ENCODE measurements at places on chromosomes 3 and 15.

DNA sequence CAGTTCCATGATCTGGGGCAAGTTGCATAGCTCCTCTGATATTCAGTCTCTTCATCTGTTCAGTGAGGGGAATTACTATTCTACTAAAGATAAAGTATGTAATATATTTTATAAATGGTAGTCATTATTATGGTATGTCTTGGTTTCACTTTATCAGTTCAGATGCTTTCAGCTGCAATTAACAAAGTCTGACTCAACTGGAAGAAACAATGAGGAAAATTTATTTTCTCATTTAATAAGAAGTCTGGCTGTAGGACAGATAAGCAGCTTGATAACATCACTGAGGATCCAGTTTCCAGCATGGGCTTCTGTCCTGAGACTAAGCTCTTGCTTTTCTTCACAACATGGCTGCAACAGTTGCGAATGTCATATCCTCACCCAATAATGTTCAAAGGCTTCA lies 354.3 kb upstream of the TRIM42 start:
- DNase-seq: no peak

DNA sequence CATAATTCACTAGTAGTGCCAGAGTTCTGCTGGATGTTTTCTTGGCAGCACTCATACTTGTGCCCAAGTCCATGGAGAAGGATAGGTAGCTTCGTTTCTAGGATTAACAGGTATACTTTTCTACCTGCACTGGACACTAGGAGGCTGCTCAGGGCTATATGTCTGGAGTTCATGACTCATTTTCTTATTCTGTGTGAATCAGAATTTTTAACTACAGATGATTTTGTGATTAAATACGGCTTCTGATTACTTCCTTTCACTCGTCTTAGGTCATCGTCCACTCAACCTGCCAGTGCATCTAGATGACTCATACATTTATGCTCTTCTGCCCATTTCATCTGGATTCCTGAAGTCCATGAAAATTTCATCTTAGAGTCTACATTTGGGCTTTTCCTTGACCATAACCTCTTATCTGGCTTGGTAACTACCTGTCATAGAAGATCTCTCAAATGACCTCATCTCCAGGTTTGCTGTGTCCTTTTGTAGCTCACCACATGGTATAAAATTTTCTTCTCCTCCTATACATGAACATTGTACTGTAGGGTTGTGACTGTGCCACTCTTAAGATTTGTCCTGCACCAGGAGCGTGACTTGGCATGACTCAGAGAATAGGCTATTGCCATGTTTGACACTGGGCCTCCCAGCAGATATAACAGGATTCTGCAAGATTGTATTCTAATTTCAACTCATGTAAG lies 66.7 kb upstream of the GCSAM start:
- DNase-seq: no peak

- DNase-seq: no peak
These were observed 63.2 kb downstream of the AKAP13 start for GRCh38 chr15:85443593-85444087.

- DNase-seq: peak; percentile 30
These were observed 175.8 kb downstream of the FOXB1 start for GRCh38 chr15:60179786-60180391.

GRCh38 chr3:64000453-64001055 lies 22.7 kb downstream of the PSMD6 start:
- peak; percentile 56 for DNase-seq

Data from NT2/D1 (cell line).